ENCODE measurements at places on chromosomes 2 and 18.

GRCh38 chr18:76715012-76715610 is 107.2 kb upstream of the ZNF236 start:
- no peak for DNase-seq

DNA sequence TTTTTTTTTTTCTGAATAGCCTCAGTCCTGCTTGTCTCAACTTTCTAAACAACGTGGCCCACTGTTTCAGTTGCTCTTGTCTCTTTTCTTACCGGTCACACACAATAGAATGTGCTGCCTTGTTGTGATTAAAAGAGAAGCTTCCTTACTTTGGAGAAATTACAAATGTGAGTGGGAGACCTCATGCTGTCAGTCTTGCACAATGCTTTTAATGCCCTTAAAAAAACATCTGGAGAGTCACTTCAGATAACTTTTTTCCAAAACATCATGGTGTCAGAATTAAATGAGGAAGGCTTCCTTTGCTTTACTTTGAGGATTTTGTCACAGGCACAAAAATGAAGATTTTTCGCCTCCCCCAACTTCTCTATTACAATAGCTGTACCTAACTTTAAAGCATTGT is 37.7 kb downstream of the LHCGR start:
- no peak for DNase-seq

DNA sequence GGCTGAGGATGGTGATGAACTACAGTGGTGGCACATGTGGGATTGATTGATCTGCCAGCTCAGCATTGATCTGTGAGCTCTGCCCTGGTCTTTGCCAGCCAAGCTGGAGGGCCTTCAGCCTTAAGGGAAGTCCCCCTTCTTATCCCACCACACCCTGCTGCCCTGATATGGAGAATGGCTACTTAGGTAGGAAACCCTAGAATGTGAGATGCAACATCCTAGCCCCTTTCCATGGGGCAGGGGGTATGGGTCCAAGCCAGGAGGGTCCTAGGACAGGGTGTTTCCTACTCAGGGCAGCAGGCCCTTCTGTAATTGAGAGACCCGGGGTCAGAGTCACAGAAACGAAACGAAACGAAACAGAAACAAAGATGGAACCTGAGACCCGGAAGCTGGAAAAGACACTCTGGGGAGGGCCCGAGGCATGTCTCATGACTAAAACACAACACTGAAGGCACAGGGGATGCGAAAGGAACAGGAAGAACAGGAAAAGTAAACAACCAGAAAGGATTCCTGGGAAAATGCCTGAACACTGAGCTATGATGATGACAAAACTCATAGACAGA is 16.9 kb upstream of the SULT1C2 start:
- DNase-seq: no peak

DNA sequence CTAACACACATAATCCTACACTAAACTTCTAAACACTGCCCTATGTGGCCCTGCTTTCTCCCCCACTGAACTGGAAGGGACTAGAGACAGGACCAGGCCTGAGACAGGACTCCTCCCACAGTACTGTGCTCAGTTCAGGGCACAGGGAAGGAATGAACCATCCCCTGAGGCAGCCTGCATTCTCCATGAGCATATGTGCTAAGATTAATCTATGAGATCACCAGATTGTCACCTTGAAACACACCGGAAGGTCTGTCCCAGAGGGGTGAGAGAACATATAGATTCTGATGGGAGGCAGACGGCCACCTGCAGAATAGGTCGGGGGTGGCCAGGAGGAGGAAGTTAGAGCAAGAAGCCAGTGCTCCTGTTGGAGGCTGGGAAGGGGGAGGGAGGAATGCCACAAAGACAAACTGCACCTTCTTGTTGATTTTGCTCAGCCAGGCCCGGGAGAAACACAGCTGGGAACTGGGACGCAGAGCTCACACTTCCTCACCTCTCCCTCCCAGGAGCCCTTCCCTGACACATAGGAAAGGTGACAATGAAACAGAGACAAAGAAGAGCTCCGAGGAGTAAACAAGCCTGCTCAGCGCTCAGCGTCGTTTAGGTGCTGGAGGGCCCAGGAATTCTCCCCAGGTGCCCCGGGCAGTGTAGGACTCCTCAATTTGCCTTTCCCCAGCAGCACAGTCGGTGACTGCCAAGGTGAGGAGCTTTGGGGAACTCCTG is 52.1 kb downstream of the ZBTB7C start:
- no peak for DNase-seq

- DNase-seq: no peak
Observed at GRCh38 chr2:179525340-179525739, 260.7 kb upstream of the SESTD1 start.

Measured in Ammon's horn (tissue), 1 donor.